Activated T-helper 1 cell treated with anti-CD3 and anti-CD28 coated beads, Interleukin-12 subunit alpha, Interleukin-12 subunit beta, Interleukin-2, Interleukin-4 antibody, amounts not matched to agents 30 ng/mL and 10 ng/mL and 1 ng/mL, durations not matched to agents 14 hours and 24 hours and 36 hours (primary cell): ENCODE measurements at places on chromosomes 7 and 10.

- no peak for DNase-seq
These were observed 4.0 kb upstream of the MINPP1 start for GRCh38 chr10:87500646-87501048.

- no peak for DNase-seq
These were observed 199.9 kb upstream of the GRB10 start for GRCh38 chr7:50982626-50983025.

DNA sequence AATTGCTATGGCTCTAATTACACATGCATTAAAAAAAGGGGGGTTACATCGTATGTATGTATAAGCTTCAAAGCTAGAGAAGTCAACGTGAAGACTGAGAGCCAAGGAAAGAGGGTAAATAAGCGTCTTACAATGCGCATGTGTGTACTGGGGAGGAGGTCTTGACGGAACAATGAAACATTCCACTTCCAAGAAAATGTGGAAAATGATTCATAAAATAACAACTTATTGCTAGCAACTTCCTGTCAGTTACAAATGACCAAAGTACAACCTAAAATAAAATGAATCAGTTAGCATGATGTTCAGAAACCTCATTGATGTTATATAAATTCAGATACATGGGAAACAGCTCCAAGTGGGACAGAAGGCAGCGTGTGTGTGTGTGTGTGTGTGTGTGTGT, 104.1 kb upstream of the RHEB start:
- DNase-seq, result no peak

- DNase-seq, result no peak
These were observed 71.5 kb downstream of the EVX1 start for GRCh38 chr7:27314111-27314510.

- no peak for DNase-seq
These were observed 195.7 kb downstream of the TSPAN12 start for GRCh38 chr7:120662291-120662690.

- no peak for DNase-seq
These were observed 74.9 kb downstream of the PCGF5 start for GRCh38 chr10:91295346-91295745.

GRCh38 chr10:61835946-61836887, 65.3 kb upstream of the ARID5B start:
- no peak for DNase-seq

GRCh38 chr10:89836840-89837164, 135.4 kb downstream of the KIF20B start:
- DNase-seq, result no peak

- no peak for DNase-seq
These were observed 122.7 kb upstream of the PDSS1 start for GRCh38 chr10:26574783-26575182.

DNA sequence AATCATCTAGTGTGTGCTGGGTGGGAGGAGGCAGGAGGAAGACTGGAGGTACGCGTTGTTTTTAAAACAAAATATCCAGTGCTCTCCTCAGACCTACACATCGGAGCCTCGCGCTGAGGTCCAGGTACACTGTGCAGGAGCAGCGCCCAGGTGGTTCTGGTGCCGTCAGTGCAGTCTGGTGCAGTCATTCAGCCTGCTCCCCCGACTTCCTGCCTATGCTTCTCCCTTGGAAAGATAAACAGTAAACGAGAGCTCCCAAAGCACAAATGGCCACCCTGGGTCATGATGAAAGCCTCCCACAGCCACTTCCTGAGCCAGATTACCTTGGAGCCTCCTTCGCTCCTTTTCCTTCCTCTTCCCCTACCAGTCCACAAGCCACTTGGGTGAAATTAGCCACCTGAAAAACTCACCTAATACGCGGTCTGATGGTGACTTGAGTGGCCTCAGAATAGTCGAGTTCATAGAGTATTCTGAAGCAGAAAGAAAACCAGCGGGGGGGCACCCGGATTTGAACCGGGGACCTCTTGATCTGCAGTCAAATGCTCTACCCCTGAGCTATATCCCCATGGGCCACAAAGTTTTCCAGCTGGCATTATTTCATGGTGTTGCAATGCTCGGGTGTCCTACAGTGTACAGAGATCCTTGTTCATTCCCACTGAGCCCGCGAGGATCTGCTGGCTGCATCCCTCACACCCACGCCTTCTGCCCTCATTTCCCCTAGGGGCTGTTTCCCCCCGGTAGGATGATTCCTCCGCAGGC, 82.5 kb downstream of the ZNF467 start:
- no peak for DNase-seq

GRCh38 chr7:87147500-87147899, 4.8 kb upstream of the DMTF1 start:
- DNase-seq, result no peak

- DNase-seq, result no peak
These were observed 262.5 kb downstream of the TCERG1L start for GRCh38 chr10:131049016-131049415.

- DNase-seq, result no peak
These were observed 17.6 kb downstream of the IFIT5 start for GRCh38 chr10:89431977-89432376.

GRCh38 chr7:135553346-135553745, 4.4 kb upstream of the NUP205 start:
- no peak for DNase-seq

DNA sequence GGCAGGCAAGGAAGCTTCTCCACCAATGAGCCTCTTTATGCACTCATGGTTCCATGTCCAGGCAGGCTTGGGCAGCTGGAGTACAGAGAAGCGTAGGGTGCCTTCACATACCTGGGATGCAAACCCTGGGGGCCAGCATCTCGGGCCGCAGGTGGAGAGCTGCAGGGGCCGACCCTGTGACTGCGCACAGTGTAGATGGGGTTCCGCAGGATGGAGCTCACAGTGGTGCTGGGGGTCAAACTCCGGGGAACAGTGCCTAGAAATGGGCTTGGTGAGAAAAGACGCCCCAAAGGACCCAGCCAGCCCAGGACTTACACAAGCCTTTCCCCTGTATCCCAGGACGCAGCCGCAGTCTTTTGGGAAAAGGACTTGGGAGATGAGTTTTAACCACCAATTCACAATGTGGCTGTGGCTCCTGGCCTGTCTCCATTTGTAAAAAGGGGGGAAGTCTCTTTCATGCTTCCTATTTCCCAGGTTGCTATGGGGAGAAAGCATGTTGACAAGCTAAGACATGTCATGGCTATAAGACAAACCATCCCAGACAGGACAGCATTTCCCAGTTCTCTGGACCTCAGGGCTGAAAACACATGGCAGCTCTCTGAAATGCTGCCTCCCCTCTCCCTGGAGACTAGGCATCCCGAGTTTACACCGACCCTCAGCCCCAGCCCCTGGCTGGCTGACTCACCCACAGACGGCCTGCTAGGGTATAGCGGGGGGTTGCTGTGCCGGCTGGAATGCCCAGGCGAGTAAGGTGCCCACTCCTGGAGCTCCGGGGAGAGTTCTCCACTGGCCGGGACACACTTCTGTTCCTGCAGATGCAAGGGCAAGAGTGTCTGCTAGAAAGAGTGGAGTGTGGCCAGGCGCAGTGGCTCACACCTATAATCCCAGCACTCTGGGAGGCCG, 107.1 kb downstream of the DLG5 start:
- no peak for DNase-seq

DNA sequence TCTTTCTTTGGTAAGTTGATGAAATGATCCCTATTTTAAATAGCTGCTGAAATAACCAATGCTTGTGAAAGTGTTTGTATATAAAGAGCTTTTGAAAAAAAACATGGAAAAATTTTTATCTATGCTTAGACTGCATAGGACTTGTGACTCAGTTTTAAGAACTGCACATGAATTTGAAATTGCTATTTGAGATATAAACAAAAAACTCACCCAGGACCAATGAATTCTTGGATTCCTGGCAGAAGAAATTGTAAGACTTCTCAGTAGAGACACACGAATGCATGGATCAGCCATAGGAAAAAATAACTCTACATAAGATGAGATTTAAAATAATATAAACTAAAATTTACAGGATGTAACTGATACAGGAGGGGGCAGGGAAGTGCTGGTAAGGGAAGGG, 278.8 kb upstream of the SORCS1 start:
- no peak for DNase-seq

GRCh38 chr10:7260412-7260900, 150.4 kb downstream of the SFMBT2 start:
- DNase-seq, result no peak

- no peak for DNase-seq
These were observed 613.1 kb downstream of the KCNMA1 start for GRCh38 chr10:77024461-77024860.
